ENCODE measurements at places on chromosomes 2 and 18.

- no peak for DNase-seq
Measured at GRCh38 chr2:24276349-24276899, 83.9 kb downstream of the ITSN2 start.

DNA sequence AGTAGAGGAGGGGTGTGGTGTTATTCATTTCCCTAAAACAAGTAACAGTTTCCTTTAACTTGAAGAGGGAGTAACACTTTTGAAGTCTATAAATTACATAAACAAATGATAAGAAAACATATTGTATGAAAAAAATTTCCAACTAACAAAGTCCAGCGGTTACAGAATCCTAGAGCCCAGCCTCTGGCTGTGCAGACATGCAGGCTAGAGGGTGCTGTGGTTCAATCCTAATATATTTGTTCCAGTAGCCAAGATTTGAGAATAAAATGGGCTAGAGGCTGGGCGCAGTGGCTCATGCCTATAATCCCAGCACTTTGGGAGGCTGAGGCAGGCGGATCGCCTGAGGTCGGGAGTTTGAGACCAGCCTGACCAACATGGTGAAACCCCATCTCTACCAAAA lies 56.9 kb downstream of the WDR75 start:
- no peak for DNase-seq

GRCh38 chr2:205218056-205218455 lies 464.2 kb upstream of the NRP2 start:
- no peak for DNase-seq

GRCh38 chr2:240508832-240509545 lies 48.8 kb downstream of the ANKMY1 start:
- DNase-seq, result no peak

DNA sequence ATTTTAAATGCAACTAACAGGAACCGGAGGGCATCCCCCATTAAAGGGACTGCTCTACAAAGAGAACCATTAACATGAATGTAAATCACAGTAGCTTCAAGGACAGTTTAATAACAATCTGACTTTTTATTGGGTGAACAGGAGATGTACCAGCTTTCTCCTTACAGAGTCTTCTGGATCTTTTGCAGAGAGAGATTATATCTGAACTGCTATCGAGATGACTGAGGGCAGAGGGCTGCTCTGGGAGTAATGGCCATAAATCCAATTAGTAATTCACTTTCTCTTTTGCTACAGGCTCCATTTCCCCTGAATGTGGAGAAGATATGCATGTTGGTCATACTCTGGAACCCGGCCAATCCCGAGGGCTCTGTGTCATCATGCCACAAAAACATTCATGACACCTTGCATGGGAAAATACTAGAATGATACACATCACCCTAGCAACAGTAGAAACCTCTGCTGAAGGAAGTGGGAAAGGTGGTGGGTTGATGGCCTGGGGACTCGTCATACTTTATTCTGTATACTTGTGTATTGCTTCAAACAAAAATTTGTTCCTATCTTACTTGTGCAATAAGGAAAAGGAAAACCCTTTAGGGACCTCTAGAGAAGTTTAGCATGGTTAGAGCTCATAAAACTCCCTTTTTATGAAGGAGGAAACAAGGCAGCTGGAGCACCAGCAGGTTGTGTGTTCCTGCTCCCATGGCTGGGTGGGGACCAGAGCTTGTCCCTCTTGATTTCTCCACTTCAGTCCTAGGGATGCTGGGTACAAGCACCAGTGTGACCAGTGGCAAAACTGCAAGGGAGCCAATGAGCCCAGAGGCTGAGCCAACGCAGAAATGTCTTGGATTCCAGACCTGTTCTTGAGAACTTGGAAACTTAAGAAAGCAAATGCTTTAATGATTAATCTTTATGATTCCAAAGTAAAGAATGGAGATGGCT lies 26.0 kb downstream of the CTAGE1 start:
- no peak for DNase-seq

- no peak for DNase-seq
Measured at GRCh38 chr2:189060096-189060642, 86.0 kb downstream of the COL3A1 start.

Measured in NCI-H2081 treated with DMSO at 0.1 percent for 48 hours (cell line).